ENCODE measurements at places on chromosomes 5 and 9.

DNA sequence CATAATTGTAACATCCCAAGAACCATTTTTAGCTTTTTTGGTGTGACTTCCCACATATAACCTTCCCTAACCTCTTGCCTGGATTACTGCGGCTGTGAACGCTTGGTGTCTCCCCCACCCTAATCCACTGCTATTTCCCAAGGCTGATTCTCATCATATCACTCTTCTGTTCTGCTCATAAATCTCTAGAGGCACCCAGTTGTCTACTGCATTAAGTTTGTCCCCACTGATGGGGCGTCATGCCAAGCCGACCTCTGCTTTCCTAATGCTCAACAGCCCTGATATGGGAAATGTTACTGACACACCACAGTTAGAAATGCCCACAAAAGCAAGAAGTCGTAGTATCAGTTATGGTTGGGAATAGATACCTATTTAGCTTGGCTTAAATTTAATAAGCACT is 24.4 kb downstream of the NPR3 start:
- DNase-seq = no peak

- no peak for DNase-seq
Measured at GRCh38 chr5:60673334-60673733, 26.6 kb downstream of the DEPDC1B start.

GRCh38 chr9:107389617-107390071 is 99.9 kb downstream of the KLF4 start:
- no peak for DNase-seq

DNA sequence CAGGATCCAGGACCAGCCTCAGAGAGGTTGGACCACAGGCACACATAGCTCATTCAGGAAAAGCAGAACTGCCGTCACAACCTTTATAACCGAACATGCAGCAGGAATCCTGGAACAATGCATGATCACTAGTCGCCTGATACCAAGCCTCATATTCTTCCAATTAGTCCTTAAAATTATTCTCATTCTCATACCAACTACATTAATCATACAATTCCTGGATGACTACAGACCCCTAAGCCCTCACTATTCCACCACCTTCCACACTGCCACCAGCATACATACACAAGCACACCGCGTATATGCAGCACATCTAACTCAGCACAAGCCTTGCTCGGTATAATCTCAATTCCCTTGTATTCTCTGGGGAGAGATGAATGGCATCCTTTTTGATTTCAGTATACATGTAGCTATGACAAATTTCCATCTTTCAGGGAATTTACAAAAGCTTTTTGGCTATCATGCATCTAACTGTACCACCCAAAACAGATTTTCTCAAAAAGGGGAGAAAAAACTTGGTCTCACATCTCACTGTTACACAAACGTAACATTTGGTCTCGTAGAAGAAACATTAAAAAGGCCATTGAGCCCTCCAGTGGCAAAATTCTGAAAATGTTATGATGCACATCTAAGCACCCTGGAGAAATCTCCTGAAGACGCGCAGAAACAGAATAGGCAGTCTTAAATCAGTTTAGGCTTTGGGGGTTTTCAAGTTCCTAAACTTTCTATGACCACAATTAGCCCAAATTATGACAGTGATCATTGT is 46.2 kb downstream of the MCTP1 start:
- no peak for DNase-seq

DNA sequence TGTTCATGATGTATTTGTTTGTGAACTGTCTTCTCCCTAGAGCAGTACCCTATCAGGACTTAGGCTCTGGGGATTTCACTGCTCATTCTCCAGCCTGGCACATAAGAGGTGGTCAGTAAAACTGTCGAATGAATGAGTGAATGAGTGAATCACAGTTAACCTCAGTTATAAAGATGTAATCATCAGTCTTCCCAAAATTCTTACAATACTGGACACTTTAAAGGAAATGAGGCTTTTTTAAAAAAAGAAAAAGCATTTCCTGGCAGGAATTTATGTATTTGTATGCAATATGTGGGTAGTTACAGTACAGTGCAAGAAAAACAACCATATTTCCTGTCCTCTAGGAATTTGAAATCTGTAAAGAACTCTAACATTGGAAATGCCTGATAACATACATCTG is 59.6 kb downstream of the RAI14 start:
- DNase-seq = no peak

GRCh38 chr9:109422641-109423040 is 75.5 kb downstream of the PTPN3 start:
- DNase-seq = no peak

- no peak for DNase-seq
Measured at GRCh38 chr9:132644251-132644650, 25.5 kb downstream of the DDX31 start.

DNA sequence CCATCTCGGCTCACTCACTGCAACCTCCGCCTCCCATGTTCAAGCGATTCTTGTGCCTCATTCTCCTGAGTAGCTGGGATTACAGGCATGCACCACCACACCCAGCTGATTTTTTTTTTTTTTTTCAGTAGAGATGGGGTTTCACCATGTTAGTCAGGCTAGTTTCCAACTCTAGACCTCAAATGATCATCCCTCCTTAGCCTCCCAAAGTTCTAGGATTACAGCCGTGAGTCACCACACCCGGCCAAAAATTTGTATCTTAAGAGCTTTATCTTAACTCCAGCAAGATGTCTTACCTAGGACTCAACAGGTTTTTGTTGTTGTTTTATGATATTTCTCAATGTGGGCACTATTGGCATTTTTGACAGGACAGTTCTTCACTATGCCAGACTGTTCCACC is 27.9 kb downstream of the LYRM7 start:
- no peak for DNase-seq

GRCh38 chr5:80516826-80517225 is 28.9 kb downstream of the FAM151B start:
- DNase-seq = no peak

- no peak for DNase-seq
Measured at GRCh38 chr5:6551287-6551954, 81.4 kb downstream of the NSUN2 start.

- DNase-seq = peak; percentile 9
Measured at GRCh38 chr9:130246126-130246525, 19.4 kb upstream of the HMCN2 start.

DNA sequence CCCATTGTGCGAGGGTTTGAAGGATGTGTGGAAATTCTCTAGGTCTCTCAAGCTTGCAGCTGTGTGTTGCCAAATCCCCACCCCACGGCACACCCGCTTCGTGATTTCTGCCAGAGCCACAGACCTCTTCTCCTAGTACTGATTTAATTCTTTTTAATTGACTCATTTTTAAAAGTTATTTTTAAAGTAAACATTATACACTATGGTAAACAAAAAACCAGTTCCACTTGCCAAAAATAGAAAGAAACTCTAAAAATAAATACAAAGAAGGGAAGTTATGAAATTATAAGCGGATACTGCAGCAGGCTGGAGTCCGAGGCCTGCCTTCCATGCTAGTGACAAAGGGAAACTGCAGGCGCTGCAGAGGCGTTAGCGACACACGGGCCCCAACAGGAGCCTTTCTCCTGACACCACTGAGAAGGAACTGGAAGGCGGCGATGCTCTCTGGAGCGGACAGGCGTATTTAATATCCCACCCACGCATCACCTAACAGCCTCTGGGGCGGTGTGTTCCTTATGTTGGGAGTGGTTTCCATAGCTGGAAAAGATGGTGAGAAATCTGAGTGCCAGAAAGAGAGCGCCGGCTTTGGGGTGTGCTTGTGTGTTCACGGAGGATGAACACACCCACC is 122.5 kb downstream of the COL23A1 start:
- peak; percentile 30 for DNase-seq

DNA sequence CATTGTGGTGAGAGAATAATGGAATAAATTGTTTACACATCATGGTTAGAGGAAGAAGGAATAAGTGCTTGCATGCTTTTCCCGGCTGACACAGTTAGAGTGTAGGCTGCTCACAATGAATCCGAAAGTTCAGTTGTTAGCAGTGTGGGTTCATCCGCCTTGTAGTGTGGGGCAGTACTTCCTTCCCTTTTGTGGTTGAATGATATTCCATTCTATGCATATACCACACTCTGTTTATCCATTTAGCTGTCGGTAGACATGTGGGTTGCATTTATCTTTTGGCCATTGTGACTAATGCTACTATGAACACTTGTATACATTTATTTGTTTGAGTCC is 84.0 kb downstream of the COL5A1 start:
- no peak for DNase-seq

DNA sequence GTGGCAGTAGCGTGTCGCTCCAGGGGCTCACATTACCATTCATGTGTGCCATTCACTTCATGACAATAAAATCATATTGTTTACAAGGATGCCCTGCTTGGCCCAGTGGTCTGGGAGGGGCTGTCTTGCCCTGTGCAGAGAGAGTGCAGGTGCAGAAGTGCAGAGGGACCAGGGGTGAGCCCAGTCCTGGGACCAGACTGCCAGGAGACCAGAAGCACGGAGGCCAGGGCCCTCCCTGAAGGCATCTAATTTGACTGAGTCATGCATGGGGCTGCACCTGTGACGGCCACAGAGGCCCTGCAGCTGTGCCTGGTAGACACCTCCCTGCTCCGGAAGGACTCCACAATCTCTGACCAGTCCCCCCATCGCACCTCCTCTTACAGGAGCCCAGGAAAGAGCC is 164.4 kb upstream of the FOXD4L5 start:
- DNase-seq = no peak

DNA sequence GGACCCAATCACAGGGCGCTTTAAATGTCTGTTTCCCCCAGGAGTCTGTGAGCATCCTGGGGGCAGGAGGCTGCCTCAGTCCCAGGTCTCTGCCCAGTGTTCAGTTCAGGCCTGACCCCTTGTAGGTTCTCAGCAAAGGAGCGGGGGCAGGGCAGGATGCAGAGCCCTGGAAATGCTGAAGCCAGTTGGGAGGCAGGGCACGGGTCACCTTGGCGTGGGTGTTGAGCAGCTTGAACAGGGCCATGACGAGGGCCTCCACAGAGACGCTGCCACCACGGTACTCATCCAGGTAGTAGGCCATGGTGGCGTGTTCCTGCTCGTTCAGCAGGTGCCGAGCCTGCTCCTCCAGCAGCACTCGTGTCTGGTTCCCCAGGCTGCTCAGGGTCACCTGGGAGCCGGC is 36.3 kb upstream of the AKNA start:
- DNase-seq = no peak

- no peak for DNase-seq
Measured at GRCh38 chr9:81902626-81903025, 25.6 kb upstream of the SPATA31D4 start.

GRCh38 chr9:137899551-137900360 is 22.2 kb downstream of the CACNA1B start:
- no peak for DNase-seq

DNA sequence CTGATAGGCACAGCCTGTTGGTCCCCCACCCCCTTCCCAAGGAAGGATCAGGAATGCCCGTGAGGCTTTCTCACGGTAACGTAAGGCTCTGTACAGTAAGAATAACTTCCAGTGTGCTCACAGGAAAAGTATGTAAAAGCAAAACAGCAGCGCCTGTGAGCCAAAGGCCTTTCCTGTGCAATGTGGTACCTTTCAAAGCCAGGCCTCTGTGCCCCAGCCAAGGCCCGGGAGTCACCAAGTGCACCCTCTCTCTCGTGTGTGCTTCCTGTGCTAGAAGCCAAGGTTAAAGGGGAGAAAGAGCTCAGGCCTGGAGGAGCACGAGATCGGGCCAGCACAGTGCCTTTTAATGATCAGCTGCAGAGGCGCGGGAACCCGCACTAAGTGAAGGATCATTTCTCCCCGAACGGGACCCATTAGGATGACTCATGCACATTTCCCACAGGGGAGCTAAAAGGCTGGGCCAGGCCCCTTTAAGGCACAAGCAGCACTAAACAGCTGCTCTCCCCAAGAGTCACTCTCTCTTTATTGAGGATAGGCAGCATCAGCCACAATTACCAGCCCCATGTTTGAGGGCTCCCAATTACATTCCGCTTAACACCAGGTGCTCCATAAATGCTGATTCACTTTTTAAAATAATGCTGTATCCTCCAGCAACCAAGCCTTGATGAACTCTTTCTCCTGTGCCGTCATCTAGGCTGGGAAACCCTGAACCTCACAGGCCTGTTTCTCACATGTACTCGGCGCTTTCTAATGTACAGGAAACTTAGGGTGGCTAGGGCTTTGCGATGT is 42.8 kb downstream of the SHB start:
- DNase-seq = no peak

DNA sequence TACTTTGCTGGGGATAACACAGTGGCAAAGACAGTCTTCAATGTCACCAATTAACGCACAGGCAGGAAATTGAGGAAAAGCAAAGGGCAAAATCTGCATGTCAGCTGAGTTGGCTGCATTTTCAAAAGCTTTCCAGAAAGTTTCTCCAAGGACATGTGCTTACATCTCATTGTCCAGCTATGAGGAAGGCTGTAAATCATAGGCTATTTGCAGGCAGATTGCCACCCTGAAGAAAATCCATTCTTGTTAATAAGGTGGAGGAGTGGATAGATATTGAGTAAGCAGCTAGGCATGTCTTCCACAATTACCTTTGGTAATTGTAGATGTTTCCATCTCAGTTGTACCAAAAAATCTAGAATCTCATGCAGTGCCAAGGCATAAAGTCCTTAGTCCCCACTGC is 278.0 kb upstream of the NUDT12 start:
- no peak for DNase-seq

GRCh38 chr5:150208187-150209098 is 18.6 kb downstream of the SLC6A7 start:
- DNase-seq = no peak

DNA sequence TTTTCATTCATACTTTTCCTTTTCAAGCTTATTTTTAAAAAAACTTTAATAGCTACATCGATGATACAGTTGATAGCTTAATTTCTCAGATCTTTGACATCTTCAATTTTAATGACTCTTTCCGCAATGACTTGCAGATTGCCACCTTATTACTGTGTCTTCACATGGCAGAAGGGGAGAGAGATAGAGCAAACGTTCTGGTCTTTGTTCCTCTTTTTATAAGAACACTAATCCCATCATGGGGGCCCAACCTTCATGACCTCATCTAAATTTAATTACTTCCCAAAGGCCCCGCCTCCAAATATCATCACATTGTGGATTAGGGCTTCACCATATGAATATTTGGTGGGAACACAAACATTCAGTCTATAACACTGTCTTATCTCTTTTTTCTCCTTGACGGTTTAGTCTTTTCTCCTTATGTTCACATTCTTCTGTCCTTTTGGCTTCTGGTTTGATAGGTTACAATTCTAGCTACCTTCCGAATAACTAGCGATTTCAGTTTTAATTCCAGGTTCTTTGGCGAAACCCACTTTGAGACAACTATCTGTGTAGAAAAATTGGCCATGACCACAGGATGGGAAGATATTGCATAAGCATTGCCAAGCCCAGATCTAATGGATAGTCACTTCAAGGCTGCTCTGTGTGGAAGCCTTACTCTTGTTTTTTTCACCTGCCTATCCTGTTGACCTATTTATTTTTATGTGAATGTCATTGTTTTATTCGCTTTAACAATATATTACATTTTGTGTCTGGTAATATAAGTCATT is 5.0 kb downstream of the ZNF189 start:
- no peak for DNase-seq

- no peak for DNase-seq
Measured at GRCh38 chr5:9302218-9302617, 243.7 kb downstream of the SEMA5A start.

- no peak for DNase-seq
Measured at GRCh38 chr5:28310696-28311095, 1272.3 kb upstream of the CDH9 start.

All from activated naive CD4-positive, alpha-beta T cell treated with anti-CD3 and anti-CD28 coated beads, Interleukin-2, amount 50 U/mL, for 72 hours (primary cell).